ENCODE measurements at places on chromosomes 3 and 15. TPM values are rescaled to one million over a fixed set of nuclear protein-coding genes. Genes with fewer than 3 reads are reported as not detected.

- no peak overlapping the region for H3K4me3 ChIP-seq
- no peak for DNase-seq
- no peaks in the 10 kb centered on the region for H3K36me3 ChIP-seq
- no peaks in the 10 kb centered on the region for H3K4me1 ChIP-seq
- no peak overlapping the region for H3K27ac ChIP-seq
Observed at GRCh38 chr15:89542369-89542768, 32.9 kb upstream of the TICRR start.

GRCh38 chr3:20023623-20024405 lies 11.8 kb upstream of the PP2D1 start:
- DNase-seq, result no peak
- no peaks in the 10 kb centered on the region for H3K4me1 ChIP-seq
- H3K4me3 ChIP-seq, result no peak overlapping the region

- H3K36me3 ChIP-seq, result no peaks in the 10 kb centered on the region
- H3K4me3 ChIP-seq, result no peak overlapping the region
- H3K4me1 ChIP-seq, result no peaks in the 10 kb centered on the region
- no peaks in the 10 kb centered on the region for H3K27me3 ChIP-seq
- no peak overlapping the region for H3K27ac ChIP-seq
Observed at GRCh38 chr3:68485051-68485450, 447.3 kb downstream of the TAFA4 start.

DNA sequence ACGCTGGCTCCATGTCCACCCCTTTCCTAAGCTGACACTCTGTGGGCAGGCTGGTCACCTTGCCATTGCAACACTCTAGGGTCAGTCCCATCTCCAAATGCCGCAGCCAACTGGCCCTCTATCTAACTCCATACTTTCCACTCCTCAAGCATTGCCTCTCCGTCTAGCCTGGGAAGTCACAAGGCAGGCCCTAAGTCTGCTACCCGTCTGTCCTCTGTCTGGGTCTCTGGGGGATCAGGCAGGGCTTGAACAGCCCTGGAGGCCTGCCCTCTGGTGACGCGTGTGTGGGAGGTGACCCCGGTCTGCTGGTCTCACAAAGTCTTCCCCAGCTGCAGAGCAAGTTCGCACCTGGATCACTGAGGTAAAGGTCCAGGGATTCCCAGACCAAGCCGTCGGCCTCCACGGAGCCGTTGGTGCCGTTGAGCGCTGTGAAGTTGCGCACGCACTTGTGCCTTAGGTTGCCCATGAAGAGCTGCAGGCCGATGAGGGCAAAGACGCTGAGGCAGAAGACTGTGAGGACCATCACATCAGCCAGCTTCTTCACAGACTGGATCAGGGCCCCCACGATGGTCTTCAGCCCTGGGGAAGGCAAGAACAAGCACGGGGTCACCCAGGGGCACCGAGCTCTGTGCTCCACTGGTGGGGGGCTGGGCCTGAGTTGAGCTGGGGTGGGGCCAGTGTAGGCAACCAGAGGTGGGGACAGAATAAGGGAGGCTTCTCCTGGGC lies 39.9 kb downstream of the SCN5A start:
- no peak overlapping the region for H3K4me3 ChIP-seq
- no peak overlapping the region for H3K27ac ChIP-seq
- DNase-seq, result no peak
- H3K4me1 ChIP-seq, result no peaks in the 10 kb centered on the region

DNA sequence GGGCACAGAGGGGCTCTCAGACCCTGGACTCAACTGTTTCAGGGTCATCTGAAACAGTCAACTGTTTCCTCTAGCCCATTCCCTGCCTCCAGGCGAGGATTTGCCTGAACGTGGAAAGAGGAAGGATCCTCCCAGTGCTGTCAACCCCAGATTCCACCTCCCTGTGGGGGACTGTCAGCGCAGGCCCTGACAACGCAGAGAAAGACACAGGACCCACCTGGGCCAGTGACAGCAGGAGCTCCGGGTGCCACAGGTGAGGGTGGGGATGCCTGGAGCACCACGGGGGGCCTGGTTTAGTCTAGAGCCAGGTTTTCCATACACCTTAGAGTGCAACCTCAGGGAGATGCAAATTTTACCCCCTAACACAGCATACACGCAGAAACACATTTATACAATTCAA lies 19.5 kb upstream of the LAMP3 start:
- no peak for DNase-seq
- no peaks in the 10 kb centered on the region for H3K27me3 ChIP-seq
- H3K4me1 ChIP-seq, result no peaks in the 10 kb centered on the region
- H3K4me3 ChIP-seq, result no peak overlapping the region
- H3K27ac ChIP-seq, result no peak overlapping the region
- H3K36me3 ChIP-seq, result no peaks in the 10 kb centered on the region

- no peaks in the 10 kb centered on the region for H3K27me3 ChIP-seq
- H3K4me1 ChIP-seq, result no peaks in the 10 kb centered on the region
- DNase-seq, result no peak
- no peak overlapping the region for H3K27ac ChIP-seq
- H3K4me3 ChIP-seq, result no peak overlapping the region
- H3K36me3 ChIP-seq, result no peaks in the 10 kb centered on the region
Observed at GRCh38 chr15:53625962-53626845, 133.3 kb downstream of the WDR72 start.

- no peaks in the 10 kb centered on the region for H3K27me3 ChIP-seq
- H3K27ac ChIP-seq, result no peak overlapping the region
- DNase-seq, result no peak
- H3K4me1 ChIP-seq, result no peaks in the 10 kb centered on the region
Observed at GRCh38 chr3:106826791-106827311, 550.4 kb upstream of the CCDC54 start.

- no peaks in the 10 kb centered on the region for H3K4me1 ChIP-seq
- H3K4me3 ChIP-seq, result no peak overlapping the region
- H3K36me3 ChIP-seq, result no peaks in the 10 kb centered on the region
- no peaks in the 10 kb centered on the region for H3K27me3 ChIP-seq
- no peak for DNase-seq
- H3K27ac ChIP-seq, result no peak overlapping the region
Observed at GRCh38 chr3:2377281-2377680, 278.6 kb downstream of the CNTN4 start.

DNA sequence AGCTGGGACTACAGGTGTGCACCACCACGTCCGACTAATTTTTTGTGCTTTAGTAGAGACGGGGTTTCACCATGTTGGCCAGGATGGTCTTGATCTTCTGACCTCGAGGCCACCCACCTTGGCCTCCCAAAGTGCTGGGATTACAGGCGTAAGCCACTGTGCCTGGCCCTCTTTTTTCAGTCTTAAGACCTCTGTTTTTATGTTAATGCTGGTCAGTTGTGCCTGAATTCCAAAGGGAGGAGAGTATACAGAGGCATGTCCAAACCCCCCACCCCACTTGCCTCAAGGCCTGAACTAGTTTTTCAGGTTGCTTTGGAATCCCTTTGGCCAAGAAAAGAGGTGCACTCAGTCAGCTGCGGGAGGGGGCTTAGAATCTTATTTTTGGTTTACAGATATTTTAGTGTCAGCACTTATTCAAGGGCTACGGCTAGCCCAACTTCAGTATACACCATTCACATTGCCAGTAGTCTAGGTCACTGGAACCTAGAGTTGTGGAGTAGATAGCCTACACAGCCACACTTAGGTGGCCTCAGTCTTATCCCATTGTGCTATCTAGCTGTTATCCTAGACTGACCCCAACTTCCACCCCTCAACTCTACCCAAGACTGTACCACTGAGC lies 128.0 kb upstream of the TPM1 start:
- no peak overlapping the region for H3K4me3 ChIP-seq
- no peak overlapping the region for H3K27ac ChIP-seq
- H3K36me3 ChIP-seq, result no peaks in the 10 kb centered on the region
- no peak for DNase-seq
- H3K4me1 ChIP-seq, result no peaks in the 10 kb centered on the region
- no peaks in the 10 kb centered on the region for H3K27me3 ChIP-seq

DNA sequence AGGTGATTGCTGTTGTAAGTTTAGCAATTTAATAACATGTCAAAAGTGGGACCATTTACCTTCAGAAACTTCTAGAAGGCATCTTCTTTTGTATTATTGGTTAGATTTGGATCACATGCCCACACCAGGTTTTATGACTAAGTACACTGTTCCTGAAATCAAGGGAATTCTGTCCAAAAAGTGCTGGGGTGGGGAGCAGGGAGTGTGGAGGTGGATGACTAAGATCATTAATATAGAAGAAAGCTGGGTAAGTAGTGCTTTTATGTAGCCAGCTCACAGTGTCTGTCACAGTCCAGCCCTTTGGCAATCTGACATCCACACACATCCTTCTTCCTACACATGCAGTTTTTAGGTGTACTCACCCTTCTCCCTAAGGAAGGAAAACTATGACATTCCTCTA lies 120.0 kb downstream of the TMCO5A start:
- H3K36me3 ChIP-seq, result no peaks in the 10 kb centered on the region
- no peak for DNase-seq
- no peaks in the 10 kb centered on the region for H3K27me3 ChIP-seq
- H3K27ac ChIP-seq, result no peak overlapping the region
- H3K4me3 ChIP-seq, result no peak overlapping the region

The MTHFS gene
- not detected for total RNA-seq

The CA12 gene
- 8.2 TPM for total RNA-seq

The EXOG gene
- total RNA-seq, result 6.2 TPM

The GALNT15 gene
- 6.6 TPM for total RNA-seq
